ENCODE measurements at places on chromosomes 12 and 14.

DNA sequence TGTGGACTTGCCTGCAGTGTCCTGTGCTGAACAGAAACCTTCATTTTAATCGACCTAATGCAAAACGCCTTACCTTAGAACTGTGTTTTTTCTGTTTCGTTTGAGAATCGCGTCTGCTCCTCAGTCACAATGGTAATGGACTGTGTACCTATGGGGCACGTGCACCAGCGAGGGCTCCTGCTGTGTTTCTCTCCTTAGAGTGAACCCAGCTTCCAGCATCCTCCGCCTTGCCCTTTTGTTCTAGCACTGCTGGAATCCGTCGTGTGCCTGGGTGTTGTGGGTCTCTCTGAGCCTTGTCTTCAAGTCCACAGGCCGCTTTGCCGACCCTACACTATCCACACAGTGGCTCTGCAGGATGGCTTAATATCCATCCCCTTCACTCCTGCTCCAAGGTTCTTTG lies 3.6 kb downstream of the AMN start:
- DNase-seq, result no peak

DNA sequence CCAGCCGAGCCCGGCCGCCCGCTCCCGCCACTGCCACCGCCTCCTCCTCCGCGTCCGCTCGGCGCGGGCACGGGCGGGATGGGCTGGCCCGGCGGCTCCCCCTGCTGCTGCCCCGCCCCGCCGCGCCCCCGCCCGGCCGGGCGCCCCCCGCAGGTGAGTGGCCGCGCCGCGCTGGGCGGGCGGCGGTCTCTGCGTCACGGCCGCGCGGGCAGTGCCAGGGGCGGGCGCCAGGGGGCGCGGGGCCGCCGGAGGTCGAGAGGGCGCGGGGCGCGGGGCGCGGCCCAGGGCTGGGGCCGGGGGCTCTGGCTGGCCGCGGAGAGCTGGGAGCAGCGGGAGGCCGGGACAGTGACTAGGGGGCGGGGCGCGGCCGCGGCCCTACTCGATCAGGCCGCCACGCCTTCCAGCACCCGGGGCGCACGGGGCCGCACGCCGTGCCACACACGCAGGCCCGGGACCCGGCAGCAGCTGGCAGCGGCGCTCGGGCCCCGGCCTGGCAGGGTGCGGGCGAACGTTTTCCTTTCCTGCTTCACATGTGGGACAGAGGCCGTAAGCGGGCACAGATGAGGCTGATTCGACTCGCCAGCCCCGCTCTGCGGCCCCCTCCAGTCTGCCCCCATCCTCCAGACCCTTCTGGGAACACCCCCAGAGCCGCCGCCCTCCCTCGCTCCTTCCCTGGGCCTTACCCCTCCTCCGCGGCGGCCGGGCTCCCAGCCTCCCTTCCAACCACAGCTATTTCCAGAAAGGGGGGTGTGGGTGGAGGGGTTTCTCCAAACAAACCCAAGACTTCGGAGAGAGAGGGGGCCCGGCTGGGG lies 2.4 kb upstream of the TNS2 start:
- peak; percentile 73 for DNase-seq

GRCh38 chr12:50440288-50440687 lies 39.6 kb downstream of the LARP4 start:
- DNase-seq, result no peak

DNA sequence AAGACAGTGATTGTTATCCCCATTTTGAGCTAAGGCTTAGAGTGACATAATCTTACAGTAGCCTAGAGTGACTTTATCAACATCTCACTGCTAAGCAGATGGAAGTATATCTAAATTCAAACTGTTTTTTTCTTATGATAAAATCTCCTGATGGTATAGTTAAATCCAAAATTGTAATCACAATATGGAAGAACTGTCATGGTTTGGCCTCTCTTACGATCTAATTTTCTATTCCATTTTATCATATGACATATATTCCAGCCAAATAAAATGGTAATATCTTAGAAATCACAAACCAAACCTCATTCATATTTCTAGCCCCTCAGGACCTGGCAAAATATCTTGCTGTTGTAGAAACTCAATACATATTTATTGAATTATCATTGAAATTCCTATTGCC lies 864.7 kb downstream of the SLC6A15 start:
- no peak for DNase-seq

GRCh38 chr12:117695956-117696355 lies 272.8 kb downstream of the KSR2 start:
- no peak for DNase-seq

GRCh38 chr14:74685921-74686678 lies 26.8 kb downstream of the AREL1 start:
- no peak for DNase-seq

DNA sequence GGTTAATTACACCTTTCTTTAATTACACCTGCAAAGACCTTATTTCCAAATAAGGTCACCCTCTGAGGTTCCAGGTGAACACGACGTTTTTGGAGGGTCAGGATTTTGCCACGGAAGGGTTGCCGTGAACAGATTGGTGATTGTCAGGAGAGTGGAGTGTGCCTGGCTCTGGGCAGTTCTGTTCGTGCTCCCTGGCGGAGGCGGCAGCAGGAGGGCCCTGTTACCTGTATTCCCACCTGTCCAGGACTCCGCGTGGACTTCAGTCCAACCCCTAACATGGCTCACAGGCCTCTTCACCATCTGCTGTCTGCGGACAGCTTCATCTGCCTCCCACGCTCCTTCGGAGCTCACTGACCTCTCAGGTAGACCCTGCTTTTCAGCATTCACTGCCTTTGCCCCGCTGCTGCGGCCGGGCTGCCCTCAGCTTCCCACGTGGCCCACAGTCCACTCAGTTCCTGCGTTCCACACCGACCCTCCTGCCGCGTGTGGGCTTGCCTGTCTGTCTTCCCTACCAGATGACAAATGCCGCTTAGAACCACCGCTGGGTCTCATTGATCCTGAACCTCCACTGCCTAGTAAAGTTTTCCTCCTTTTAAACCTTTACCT lies 187.5 kb upstream of the DIO3 start:
- no peak for DNase-seq

GRCh38 chr14:20986811-20987210 lies 3.0 kb upstream of the METTL17 start:
- DNase-seq, result no peak

DNA sequence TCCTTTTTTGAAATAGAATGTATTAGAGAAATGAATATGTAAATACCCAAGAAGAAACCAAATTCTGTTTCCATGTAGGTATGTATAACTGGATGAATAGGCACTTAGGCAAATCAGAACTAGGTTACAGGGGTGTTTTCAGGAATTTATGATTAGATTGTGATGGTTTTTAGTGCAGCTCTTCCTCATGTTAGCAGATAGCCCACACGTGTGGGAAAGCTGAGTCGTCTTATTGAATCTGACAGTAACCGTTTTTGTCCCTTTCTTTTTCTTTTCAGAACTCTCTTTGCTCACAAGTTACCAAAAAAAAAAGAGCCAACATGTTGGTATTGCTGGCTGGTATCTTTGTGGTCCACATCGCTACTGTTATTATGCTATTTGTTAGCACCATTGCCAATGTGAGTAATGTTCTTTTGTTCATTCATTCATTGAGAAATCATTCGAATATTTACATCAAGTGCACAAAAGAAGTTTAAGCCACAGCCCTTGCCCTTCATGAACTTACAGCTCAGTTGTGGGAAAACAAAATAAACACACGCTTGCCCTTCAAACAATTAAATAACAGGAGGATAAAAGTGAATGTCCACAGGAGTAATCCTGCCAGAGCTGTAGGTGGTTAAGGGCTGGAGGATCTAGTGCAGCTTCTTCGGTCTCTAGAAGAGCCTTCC lies 14.8 kb downstream of the EMP1 start:
- DNase-seq, result no peak

DNA sequence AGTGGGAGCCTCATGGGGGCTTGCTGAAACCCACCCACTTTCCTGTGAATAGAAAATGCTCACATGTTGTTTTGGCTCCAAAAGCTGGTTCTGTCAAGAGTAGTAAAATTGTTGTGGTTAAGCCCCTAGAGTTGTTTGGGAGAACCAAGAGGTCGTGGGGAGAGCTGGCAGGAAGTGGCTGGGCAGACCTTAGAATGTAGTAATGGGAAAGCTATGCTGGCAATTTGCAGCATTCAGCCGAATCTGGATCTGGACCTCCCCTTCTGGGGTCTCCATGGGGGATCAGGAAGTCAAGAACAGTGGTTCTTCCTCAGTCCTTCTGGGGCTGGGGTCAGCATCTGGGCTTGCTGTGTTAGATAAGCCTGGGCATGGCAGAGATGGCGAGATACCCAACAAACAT lies 150.6 kb upstream of the TBX3 start:
- no peak for DNase-seq

DNA sequence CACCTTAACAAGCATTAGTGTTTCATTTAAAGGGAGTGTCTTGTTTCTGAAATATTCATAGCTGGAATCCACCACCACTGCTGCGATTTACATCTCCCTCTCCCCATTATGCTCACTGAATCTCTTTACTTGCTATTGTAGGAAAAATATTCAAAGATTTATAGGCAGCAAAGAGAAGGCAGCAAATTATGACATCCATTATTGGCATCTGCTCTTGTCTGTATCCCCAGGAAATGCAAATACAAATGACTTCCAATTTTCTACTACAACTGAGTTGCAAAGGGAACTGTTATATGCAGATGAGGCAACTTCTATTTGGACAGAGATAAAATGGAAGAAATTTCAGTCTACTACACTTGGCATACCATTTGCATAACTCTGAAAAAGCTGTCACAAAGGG lies 88.4 kb upstream of the PRKD1 start:
- DNase-seq, result no peak

GRCh38 chr12:67515679-67516340 lies 132.7 kb upstream of the DYRK2 start:
- peak; percentile 70 for DNase-seq

DNA sequence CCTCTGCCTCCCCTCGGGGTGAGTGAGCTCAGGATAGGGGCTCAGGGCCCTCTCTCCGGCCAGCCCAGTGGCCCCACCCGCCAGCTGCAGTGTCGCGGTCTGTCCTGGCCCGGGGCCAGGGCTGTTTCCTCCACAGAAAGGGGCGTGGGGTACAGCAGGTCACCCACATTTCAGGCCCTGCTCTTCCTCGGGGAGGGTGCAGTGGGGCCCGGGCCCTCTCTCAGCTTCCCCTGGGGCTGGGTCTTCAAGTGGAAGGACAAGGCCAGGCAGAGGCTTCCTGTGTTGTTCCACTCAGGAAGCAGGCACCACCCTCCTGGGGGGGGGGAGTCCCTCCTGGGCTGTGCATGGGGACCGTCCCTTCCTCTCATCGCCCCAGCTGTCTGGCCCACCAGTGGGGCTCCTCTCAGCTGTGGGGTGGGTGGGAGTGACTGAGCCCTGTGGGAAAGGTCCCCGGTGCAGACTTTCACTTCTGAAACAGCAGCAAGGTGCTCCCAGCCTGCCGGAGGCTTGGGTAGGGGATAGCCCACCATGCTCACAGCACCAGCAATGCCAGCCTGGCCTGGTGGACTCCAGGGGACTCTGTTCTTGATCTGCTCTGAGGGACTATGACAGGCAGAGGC lies 3.7 kb downstream of the GPR132 start:
- peak; percentile 76 for DNase-seq

- peak; percentile 52 for DNase-seq
These were observed 25.9 kb upstream of the CRIP2 start for GRCh38 chr14:105448706-105449111.

- DNase-seq, result no peak
These were observed 72.6 kb downstream of the PDE6H start for GRCh38 chr12:15045451-15045850.

- DNase-seq, result no peak
These were observed 155.1 kb downstream of the BTG1 start for GRCh38 chr12:91990525-91990924.

- no peak for DNase-seq
These were observed 44.6 kb downstream of the HMGA2 start for GRCh38 chr12:65868878-65869277.

GRCh38 chr14:26820572-26820971 lies 222.7 kb upstream of the NOVA1 start:
- DNase-seq, result no peak

GRCh38 chr14:75720116-75720515 lies 59.1 kb downstream of the TTLL5 start:
- DNase-seq, result no peak

- no peak for DNase-seq
These were observed 68.6 kb upstream of the RESF1 start for GRCh38 chr12:31890295-31891285.

DNA sequence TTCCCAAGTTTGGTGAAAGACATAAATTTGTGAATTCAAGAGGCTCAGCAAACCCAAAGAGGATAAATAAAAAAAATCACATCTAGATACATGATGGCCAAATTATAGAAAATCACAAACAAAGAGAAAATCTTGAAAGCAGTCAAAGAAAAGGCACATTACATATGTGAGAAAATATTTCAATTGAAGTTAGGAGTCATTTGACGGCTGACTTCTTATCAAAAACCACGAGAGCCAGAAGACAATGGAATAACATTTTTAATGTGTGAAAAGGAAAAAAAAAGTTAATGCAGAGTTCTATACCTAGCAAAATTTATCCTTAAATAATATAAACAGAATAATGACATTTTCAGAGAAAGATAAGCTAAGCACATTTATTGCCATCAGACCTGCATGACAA lies 307.0 kb downstream of the C12orf75 start:
- no peak for DNase-seq

DNA sequence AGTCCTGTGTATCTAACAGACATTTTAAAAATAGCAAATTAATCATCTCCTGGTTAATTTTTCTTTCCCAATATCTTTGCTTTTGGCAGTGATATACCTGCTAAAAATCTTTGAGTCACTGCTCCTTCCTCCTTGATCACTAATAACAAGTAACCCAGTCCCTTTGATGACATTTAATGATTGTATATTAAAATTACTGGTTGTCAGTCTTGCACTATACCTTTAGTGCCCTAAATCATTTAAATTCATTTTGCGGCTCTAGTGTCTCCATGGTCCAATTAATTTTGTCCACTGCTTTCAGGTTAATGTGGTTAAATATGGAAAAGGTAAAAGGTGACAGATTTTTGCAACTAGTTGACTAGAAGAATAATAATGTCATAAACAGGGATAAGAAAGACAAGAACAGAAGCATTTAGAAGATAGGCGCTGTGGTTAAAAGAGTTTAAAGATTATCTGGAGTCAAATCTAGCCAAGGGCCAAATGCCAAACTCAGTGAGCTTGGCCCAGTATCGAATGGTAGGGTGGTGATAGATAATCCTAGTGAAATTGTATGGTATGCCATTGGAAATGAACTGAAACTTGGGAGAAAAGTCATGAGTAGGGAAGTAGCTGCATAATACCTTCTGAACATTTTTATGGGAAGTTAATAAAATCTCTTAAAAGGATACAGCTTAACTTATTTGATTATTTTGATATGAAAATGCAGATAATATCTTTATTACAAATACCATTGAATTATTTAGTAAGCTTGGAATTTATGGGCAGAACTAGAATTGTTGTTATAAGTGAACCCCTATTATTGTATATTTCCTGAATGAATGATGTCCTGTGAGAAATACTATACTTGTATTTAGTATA lies 115.0 kb downstream of the PCNX1 start:
- DNase-seq, result no peak

DNA sequence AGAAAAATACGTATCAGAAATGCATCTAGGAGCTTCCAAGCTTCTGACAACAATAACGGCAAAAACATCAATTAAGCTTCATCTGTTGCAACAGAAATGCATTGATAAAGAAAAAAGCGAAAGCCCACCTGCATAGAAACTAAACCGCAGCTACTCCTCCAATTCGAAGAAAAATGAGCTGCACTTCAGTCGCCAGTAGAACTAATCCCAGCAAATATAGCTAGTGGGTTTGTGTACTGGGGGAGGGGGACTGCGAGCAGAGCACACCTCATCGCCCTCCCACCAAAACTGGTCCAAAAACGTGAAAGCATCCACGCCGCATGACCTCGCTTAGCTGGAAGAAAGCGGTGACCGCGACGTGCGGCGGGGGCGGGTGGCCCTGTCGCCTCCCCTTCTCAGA lies 1.2 kb downstream of the SLC35F4 start:
- no peak for DNase-seq
